ENCODE measurements at places on chromosomes 5 and 9. TPM values are rescaled to one million over a fixed set of nuclear protein-coding genes. Genes with fewer than 3 reads are reported as not detected.

Gene SLC6A18
- total RNA-seq: 0.95 TPM

- H3K4me1 ChIP-seq: no peaks in the 10 kb centered on the region
- H3K4me3 ChIP-seq: no peak overlapping the region
- no peaks in the 10 kb centered on the region for H3K27me3 ChIP-seq
- H3K27ac ChIP-seq: no peak overlapping the region
- no peaks in the 10 kb centered on the region for H3K36me3 ChIP-seq
These were observed 91.3 kb upstream of the KIF2A start for GRCh38 chr5:62214701-62215100.

GRCh38 chr5:158407824-158408195 is 548.9 kb upstream of the CLINT1 start:
- no peak overlapping the region for H3K4me3 ChIP-seq
- no peaks in the 10 kb centered on the region for H3K27me3 ChIP-seq
- H3K27ac ChIP-seq: no peak overlapping the region
- DNase-seq: no peak

GRCh38 chr9:16217943-16218701 is 652.3 kb downstream of the BNC2 start:
- H3K4me1 ChIP-seq: no peaks in the 10 kb centered on the region
- DNase-seq: no peak
- H3K36me3 ChIP-seq: no peaks in the 10 kb centered on the region
- H3K4me3 ChIP-seq: no peak overlapping the region

GRCh38 chr9:127112056-127112455 is 10.4 kb downstream of the ANGPTL2 start:
- no peak overlapping the region for H3K27ac ChIP-seq
- H3K4me3 ChIP-seq: no peak overlapping the region
- no peaks in the 10 kb centered on the region for H3K4me1 ChIP-seq

- no peaks in the 10 kb centered on the region for H3K36me3 ChIP-seq
- no peak overlapping the region for H3K4me3 ChIP-seq
- no peaks in the 10 kb centered on the region for H3K4me1 ChIP-seq
- H3K27ac ChIP-seq: no peak overlapping the region
- DNase-seq: no peak
- no peaks in the 10 kb centered on the region for H3K27me3 ChIP-seq
These were observed 49.0 kb downstream of the PDE8B start for GRCh38 chr5:77259476-77259875.

DNA sequence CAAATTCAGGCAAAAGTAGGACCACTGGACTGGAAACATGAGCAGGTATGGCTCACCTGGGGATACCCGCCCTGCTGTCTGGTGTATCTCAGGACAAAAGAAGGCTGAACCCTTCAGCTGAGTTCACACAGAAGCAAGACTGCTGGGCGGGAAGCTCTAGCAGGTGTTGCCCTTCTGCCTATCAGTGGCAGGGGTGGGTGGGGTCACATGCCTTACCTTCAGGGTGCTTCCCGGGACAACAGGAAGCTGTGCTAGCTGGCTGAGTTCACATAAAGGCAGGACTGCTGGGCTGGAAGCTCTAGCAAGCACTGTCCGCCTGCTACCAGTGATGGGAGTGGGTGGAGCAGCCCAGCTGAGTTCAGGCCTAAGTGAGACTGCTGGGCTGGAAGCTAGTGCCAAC is 498.8 kb upstream of the ZNF608 start:
- H3K27ac ChIP-seq: no peak overlapping the region
- DNase-seq: no peak
- no peak overlapping the region for H3K4me3 ChIP-seq
- H3K4me1 ChIP-seq: no peaks in the 10 kb centered on the region
- H3K27me3 ChIP-seq: no peaks in the 10 kb centered on the region
- no peaks in the 10 kb centered on the region for H3K36me3 ChIP-seq

- H3K27ac ChIP-seq: no peak overlapping the region
- no peaks in the 10 kb centered on the region for H3K36me3 ChIP-seq
- no peaks in the 10 kb centered on the region for H3K27me3 ChIP-seq
- DNase-seq: no peak
These were observed 21.2 kb upstream of the MARCHF6 start for GRCh38 chr5:10332301-10332700.

- H3K4me1 ChIP-seq: no peaks in the 10 kb centered on the region
- no peaks in the 10 kb centered on the region for H3K36me3 ChIP-seq
- H3K27ac ChIP-seq: no peak overlapping the region
- no peak overlapping the region for H3K4me3 ChIP-seq
- H3K27me3 ChIP-seq: no peaks in the 10 kb centered on the region
- no peak for DNase-seq
These were observed 34.5 kb upstream of the CSF1R start for GRCh38 chr5:150120617-150121447.

GRCh38 chr5:74257645-74258313 is 382.7 kb downstream of the ENC1 start:
- peak overlapping the region; percentile 61 for H3K27ac ChIP-seq
- H3K36me3 ChIP-seq: no peaks in the 10 kb centered on the region
- H3K4me3 ChIP-seq: no peak overlapping the region
- DNase-seq: no peak
- no peaks in the 10 kb centered on the region for H3K27me3 ChIP-seq

- H3K27me3 ChIP-seq: no peaks in the 10 kb centered on the region
- no peaks in the 10 kb centered on the region for H3K4me1 ChIP-seq
- no peak overlapping the region for H3K27ac ChIP-seq
- DNase-seq: no peak
- peaks cover 13% of the 10 kb centered on the region for H3K36me3 ChIP-seq
These were observed 14.5 kb downstream of the FKTN start for GRCh38 chr9:105572455-105572854.

DNA sequence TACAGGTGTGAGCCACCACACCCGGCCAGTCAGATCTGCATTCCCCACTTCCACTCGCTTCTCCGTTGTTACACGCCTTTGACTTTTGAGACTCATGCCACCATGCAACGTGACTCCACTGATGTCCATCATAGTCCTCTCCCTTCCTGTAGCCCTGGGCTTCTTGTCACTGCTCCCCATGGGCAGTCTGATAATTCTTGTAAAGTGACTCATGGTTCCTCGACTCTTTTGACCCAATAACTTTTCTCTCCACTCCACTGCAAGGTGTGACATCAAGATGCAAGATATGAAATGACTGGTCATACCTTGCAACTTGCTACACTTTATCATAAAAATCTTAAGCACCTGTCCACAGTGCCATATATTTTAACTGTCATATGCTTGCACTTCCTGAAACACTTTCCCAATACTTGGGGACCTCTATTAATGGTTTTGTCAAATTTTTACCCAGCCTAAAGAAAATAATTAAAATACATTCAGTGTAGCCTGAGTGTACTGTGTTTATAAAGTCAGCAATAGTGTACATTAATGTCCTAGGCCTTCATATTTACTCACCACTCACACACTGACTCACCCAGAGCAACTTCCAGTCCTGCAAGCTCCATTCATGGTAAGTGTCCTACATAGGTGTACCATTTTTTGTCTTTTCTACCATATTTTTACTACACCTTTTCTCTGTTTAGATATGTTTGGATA is 18.6 kb upstream of the ANKRD18A start:
- H3K36me3 ChIP-seq: no peaks in the 10 kb centered on the region
- H3K27me3 ChIP-seq: no peaks in the 10 kb centered on the region
- H3K4me3 ChIP-seq: no peak overlapping the region
- no peaks in the 10 kb centered on the region for H3K4me1 ChIP-seq

Gene COL15A1
- total RNA-seq: 8.3 TPM

GRCh38 chr5:154278908-154279307 is 88.4 kb downstream of the GALNT10 start:
- H3K27ac ChIP-seq: no peak overlapping the region
- no peak overlapping the region for H3K4me3 ChIP-seq
- no peaks in the 10 kb centered on the region for H3K4me1 ChIP-seq
- DNase-seq: no peak
- no peaks in the 10 kb centered on the region for H3K27me3 ChIP-seq
- no peaks in the 10 kb centered on the region for H3K36me3 ChIP-seq
